ENCODE measurements at places on chromosomes 3 and 15. TPM values are rescaled to one million over a fixed set of nuclear protein-coding genes. Genes with fewer than 3 reads are reported as not detected.
A peak's percentile ranks its signal among the peaks of the same experiment; 100 is the strongest.

Gene CCPG1
- 28.9 TPM for total RNA-seq

Gene SLCO2A1
- total RNA-seq, result 4.8 TPM

Gene ZNF80
- total RNA-seq, result not detected

Gene TMC3
- not detected for total RNA-seq

Gene DUOX1
- 0.17 TPM for total RNA-seq

DNA sequence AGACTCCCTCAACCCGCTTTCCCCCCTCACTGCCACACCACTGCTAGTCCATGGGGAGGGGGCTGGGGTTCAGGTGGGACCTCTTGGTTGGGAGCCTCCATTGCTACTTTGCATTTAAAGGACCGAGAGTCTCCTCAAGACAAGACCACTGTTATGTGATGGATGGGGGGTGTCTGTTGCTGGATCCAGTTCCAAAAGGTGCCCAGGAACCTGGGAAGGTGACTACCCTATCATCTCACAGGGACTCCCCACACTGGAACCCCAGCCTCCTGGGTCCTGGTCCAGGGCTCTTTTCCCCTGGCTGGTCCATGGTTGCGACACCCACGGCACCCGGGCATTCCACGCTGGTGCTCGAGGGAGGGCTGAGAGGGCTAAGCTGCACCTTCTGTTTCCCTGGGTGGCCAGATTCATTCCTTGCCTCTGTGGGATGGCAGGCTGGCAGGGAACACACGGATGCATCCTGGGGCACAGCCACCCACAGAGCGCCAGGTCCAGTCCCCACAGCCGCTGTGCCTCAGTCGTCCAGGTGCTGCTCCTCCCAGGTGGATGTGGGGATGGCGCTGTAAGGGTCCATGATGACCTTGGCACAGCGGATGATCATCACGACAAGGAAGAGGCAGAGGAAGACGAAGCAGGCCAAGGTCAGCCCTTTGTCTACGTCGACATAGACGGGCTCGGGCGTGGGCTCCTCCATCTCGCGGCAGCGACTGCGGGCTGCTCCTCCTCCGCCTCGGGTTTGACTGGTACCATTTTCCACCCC, 48.6 kb downstream of the FAH start:
- no peak for DNase-seq

GRCh38 chr3:53844262-53845102, 1.7 kb downstream of the CHDH start:
- peak; percentile 40 for DNase-seq

GRCh38 chr3:64188810-64189560, 36.3 kb downstream of the PRICKLE2 start:
- peak; percentile 91 for DNase-seq

GRCh38 chr15:73873889-73874511, 636 bp downstream of the TBC1D21 start:
- peak; percentile 30 for DNase-seq

- no peak for DNase-seq
Observed at GRCh38 chr15:27865323-27865922, 233.7 kb downstream of the OCA2 start.

- no peak for DNase-seq
Observed at GRCh38 chr3:146396792-146397191, 72.6 kb downstream of the PLSCR2 start.

- DNase-seq, result no peak
Observed at GRCh38 chr15:42085236-42085605, 9.1 kb downstream of the PLA2G4D start.

- DNase-seq, result peak; percentile 72
Observed at GRCh38 chr15:62886431-62887071, 156.0 kb upstream of the TPM1 start.

- peak; percentile 32 for DNase-seq
Observed at GRCh38 chr3:134485075-134485717, 589 bp downstream of the ANAPC13 start.

DNA sequence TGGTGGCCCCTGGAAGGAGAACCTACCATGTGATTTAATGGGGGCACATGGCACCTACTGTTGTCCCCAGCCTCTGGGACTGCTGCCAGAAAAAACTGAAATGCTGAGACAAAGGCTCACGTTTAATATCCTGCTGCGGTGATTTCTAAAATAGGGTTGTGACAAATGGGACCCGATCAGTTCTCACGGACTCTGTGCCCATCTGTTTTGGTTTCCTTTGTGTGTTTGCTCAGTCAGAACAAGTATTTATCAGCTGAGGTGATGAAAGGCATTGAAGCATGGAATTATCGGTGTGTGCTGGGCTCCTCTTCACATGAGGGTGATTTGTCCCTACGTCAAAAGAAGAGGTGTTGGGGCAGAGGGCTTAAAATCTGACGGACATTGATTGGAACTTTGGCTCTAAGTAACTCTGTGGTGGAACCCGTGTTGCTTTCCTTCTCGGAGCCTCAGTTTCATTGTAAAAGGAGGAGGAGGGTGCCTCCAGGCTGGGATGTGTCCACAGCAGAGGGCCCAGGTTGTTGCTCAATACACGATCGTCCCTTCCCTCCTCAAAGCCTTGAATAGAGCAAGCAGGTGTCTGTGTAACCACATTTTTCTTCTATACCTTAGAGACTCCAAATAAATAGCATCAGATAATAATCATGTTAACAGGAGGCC, 283.3 kb upstream of the RGMA start:
- no peak for DNase-seq

GRCh38 chr3:194707147-194707540, 21.5 kb downstream of the FAM43A start:
- no peak for DNase-seq

DNA sequence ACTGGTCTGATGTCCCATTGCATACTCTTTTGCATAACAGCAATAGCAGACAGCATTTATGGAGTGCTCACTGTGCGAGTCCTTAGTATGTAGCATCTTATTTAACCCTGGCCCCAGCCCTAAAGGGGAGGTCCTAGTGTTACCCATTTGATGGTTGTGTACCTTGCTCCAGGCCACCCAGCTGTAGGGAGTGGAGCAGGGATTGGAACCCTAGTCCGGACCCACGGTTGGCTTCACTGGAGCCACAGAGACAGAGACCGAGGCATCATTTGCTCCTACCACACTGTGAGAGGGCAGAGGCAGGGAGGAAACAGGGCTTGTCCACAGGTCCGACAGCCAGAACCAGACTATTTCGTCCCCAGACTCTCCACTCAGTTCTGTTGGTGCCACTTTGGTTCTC, 16.0 kb upstream of the TSEN2 start:
- DNase-seq, result no peak

DNA sequence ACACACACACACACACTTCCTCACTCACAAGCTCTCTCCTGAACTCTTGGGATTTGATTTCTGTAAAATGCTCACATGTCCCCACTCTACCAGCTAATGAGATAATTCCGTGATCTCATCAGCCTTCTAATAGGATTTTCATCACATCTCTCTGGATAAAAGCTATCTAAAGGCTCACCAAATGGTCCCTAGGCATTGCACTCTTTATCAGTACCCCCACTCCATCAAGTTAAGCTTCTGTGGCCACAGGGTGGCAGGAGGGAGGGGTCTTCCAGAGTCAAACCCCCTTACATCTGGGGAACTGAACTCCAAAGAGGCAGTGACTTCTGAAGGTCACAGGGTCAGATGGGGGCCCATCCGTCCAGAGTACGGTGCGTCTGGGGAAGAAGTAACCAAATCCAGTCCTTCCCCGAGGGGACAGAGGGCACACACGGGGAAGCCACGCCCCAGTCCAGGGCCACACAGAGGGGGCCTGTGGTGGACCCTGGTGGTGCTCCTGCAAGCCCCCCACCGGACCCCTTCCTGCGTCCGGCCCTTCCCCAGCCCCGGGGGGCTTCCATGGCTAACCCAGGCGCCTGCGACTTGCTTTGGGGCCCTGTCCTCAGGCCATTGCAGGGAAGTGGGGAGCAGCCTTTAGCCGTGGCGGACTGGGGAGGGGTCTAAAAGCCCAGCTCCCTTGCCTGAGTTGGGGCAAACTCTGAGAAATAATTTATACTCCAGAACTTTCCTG, 25.5 kb downstream of the CPN2 start:
- DNase-seq, result no peak

DNA sequence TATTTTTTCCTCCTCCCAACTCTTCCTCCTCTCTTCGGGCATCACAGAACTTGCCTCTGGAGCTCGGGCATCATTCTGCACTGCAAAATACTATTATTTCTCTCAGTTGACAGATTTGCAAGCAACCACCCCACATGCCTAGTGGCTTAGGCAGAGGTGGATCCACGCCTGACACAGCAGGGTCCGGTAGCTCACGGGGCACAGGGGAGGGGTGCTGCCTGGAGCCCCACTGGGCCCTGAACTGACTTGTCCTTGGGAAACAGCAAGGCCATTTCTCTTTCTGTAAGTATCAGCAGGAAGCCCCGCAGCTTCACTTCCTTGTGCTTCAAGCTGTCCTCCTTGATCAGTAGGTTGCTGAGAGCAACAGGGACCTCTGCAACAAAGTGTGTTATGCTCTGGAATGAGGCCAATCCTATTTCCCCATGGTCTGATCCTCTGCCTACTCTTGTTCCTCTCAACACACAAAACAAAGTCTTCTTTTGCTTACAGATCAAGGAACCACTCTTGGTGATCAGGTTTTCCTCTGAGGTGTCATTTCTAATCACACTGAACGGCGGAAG, 69.1 kb downstream of the FAM174B start:
- no peak for DNase-seq

DNA sequence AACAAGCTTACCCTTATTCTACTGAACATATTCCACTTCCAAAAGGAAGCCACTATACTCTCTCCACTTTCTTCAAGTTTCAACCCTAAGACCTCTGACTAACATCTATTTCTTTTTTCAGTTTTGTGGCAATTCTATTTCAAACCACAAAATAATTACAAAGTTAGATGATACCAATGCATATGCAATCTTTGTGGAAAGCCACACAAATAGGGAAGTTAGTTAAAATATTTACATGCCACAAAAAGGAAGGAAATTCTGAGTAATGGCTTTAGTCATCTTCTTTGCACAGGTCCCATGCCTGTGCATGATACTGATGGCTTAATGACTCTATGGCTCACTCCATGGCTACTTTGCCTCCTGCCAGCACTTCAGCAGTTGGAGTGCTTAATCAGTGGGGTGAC, 57.0 kb upstream of the MCTP2 start:
- peak; percentile 80 for DNase-seq

- DNase-seq, result no peak
Observed at GRCh38 chr3:66104535-66104934, 65.8 kb upstream of the MAGI1 start.

- DNase-seq, result no peak
Observed at GRCh38 chr3:129312671-129313414, 34.2 kb downstream of the HMCES start.

DNA sequence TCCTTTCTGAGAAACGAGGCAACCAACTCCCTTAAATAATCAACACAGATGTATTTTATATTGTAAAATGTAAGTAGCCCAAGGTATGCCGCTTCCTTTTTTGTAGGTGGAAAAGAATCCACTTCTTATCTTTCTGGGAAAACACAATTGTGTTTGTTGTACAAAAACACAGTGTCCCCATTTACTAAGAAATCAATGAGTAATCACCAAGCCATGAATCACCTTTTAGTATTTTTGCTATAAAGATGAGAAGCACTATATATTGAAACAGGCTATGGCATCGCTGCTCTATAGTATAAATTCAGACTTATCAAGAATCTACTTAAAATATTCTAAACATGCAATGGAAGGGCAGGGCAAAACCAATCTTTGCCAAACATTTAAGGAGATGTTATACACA, 104.0 kb downstream of the TNIK start:
- DNase-seq, result no peak

- DNase-seq, result no peak
Observed at GRCh38 chr3:178960918-178961317, 110.7 kb downstream of the ZMAT3 start.

GRCh38 chr3:120775411-120775810, 32.9 kb downstream of the GTF2E1 start:
- DNase-seq, result no peak

DNA sequence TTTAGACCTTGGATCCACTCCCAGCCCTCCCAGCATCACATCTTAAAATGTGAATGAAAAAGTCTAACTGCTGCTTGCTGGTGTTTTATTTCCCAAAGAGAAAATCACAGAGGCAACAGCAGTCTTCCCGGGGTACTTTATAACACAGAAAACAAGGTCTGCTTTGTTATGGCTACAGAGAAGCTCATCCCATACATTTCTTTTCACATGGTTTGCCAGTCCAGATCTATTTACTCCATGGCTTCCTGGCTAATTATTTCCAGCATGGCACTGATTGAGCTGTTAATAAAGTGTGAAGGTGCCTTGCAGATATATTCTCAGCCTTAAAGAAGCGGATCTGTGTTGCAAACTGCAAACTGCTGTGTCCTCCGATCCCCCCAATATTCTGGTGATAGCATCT, 466.1 kb upstream of the CFAP20DC start:
- DNase-seq, result no peak

- no peak for DNase-seq
Observed at GRCh38 chr3:152350139-152350538, 81.4 kb downstream of the MBNL1 start.

DNA sequence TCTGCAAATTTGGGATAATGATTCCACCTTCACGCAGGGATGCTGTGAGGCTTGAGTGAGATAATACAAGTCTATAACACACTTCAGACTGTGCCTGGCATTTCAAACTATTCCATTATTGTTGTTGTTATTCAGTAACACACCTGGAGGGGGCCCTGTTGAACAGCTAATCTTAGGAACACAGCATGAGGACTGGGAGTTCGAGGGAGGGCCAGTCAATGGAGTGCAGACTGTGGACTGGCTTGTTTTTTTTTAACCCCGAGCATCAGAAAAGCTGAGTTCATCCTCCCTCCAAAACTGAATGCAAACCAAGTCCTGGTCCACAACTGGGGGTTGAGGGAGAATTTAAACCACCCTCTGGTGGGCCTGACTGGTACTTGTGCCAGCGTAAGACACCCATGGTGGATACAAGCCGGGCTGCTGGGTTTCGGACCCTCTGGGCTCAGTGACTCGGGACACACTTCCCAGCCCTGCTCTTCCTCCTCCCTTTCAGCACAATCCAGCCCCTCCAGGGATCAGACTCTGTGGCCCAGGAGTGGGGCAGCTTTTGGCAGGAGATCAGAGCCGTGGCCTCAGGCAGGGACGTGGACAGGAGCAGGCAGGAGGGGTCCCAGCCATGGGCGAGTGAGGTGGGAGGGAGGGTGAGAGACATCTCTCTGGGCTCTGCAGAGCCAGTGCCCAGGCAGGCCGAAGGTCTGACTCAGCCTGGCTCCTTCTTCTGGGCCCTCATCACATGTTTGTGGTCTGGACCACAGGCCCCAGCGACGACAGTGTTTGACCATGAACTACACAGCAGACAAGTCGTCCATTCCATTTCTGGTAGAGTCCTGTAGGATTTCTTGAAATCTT, 36.3 kb upstream of the MEX3B start:
- DNase-seq, result peak; percentile 90

- DNase-seq, result no peak
Observed at GRCh38 chr15:77224352-77224751, 153.4 kb upstream of the TSPAN3 start.
